ENCODE measurements at places on chromosomes 13 and 19.
A peak's percentile ranks its signal among the peaks of the same experiment; 100 is the strongest.

GRCh38 chr13:72145383-72145782 lies 278.4 kb upstream of the DACH1 start:
- DNase-seq: no peak

- DNase-seq: no peak
Measured at GRCh38 chr13:42041011-42041683, 7.3 kb upstream of the DGKH start.

GRCh38 chr13:42553098-42554046 lies 20.6 kb upstream of the TNFSF11 start:
- peak; percentile 33 for DNase-seq

GRCh38 chr13:97456047-97456446 lies 22.1 kb downstream of the RAP2A start:
- no peak for DNase-seq

DNA sequence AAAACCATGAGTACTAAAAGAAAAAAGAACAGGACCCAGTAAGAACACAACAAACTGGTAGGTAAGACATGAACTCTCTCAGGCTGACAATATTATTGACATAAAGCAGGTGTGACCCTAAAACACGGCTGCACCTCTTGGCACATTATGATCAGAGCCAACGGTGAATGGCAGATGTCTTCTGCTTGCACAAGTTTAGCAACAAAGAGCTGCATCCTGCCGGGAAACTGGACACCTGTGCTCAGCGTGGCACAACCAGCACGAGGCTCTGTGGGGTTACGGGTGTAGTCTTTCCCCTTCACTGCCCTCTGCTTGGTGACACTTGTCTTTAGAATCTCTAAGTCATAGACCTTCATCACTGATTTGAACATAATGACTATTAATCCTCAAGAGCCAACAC lies 97.9 kb downstream of the DOCK9 start:
- DNase-seq: no peak

Measured in AG04449 (cell line).